AG09309 (cell line): ENCODE measurements at places on chromosomes 5 and 9.

DNA sequence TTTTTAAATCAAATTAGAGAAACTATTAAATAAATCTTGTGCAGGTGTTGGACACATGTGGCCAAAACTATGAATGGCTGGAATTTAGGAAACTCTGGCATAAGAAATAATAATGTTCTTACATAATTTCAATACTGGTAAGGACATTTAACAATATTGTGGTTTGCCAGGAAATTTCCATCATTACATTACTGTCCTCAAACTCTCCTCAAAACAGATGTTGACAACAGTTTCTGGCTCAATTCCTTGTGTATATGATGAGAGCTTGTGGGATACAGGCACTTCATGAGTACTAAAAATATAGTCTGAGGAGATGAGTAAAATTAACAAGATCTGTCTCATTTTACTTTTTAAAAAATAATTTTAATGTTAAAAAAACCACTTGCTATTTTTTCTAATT lies 27.9 kb downstream of the MCTP1 start:
- no peak for DNase-seq

DNA sequence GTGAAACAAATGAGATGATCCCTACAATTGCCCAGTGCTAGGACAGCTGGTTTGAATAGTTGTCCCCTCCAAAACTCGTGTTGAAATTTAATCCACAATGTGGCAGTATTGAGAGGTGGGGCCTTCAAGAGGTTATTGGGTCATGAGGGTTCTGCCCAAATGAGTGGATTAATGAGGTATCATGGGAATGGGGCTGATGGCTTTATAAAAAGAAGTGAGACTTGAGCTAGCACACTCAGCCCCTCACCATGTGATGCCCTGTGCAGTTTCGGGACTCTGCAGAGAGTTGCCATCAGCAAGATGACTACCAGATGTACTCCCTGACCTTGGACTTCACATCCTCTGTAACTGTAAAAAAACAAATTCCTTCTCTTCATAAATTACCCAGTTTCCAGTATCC lies 33.1 kb downstream of the RANBP6 start:
- DNase-seq, result no peak

GRCh38 chr9:15300218-15300617 lies 6.8 kb downstream of the TTC39B start:
- DNase-seq, result no peak

- no peak for DNase-seq
Measured at GRCh38 chr9:114425126-114425525, 37.3 kb upstream of the AKNA start.

DNA sequence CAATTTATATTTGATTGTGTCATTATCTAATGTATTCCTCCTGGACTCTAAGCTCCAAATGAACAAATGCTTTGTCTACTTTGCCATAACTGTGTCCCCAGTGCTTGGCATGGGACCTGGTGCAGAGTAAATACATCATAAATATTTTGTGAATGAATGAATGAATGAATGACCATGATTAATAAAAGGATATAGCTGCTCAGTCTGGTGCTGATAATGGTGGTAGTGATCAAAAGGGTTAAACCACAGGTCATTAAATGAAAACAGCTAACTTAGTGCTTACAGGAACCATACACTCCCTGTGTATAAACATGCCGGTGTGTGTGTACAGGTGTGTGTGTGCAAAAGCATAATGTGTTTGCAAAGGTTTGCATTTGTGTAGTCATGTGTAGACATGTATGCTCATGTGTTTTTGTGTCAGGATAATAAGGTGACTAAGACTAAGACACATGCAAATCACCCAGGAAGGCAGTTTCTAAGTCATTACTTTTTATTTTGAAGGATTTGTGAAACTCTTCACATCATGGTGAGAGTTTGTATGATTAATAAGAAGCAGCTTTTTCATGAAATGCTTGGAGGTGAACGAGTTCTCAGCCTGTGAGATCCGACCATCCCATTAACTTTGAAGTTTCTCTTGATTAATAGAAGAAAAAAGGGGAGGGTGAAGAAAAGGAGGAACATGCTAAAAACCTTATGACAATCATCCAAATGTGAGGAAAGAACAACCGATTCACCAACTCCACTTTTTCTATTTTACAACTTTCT lies 24.6 kb downstream of the SPARC start:
- no peak for DNase-seq

- no peak for DNase-seq
Measured at GRCh38 chr5:151572657-151573368, 18.3 kb downstream of the FAT2 start.

DNA sequence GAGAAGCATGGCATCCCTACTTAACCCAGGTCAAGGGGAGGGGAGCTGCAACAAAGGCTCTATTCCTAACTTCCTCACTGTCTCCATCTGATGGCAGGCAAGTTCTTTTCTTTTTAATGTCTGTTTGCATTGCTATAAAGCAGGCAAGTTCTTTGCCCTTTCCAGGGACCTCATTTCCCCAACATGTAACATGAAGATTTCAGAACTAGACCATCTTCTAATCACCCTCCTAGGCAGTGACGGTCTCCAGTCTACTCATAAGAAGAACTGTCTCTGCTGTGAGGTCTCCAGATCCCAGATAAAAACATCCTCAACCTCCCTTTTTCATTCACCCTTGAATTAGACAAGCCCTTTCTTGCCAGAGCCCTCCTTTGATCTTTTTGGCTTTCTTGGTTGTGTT lies 42.1 kb downstream of the PPP1R2B start:
- DNase-seq, result no peak

GRCh38 chr5:147902609-147903115 lies 3.7 kb downstream of the C5orf46 start:
- no peak for DNase-seq

DNA sequence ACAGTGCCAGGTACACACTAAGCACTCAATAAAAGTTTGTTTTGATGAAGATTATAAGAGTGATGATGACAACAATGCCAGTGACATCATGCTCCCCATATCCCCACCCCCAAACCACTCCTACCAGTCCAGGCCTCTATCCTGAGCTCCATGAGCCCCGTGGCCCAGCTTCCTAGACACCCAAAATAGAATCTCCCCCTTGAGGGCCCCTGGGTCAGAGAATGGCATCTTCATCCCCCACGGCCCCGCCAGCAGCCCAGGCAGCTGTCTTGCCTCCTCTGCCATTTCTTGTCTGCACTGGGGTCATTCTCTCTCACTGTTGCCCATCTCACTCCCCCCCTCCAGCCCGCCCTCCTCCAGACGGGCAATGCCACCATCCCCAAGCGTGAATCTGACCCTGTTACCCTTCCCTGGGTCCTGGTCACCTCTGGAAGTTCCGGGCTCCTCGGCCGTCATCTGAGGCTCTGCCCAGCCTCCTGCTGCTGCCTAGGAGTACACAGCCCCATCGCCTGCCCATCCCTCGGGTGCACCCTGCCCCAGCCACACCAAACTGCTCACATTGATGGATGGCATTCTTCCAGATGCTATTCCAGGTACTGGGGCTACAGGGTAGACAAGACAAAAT lies 76.8 kb upstream of the LMX1B start:
- DNase-seq, result no peak

GRCh38 chr5:99243111-99243510 lies 314.3 kb upstream of the CHD1 start:
- no peak for DNase-seq

- DNase-seq, result no peak
Measured at GRCh38 chr9:137199411-137200121, 975 bp downstream of the TPRN start.

DNA sequence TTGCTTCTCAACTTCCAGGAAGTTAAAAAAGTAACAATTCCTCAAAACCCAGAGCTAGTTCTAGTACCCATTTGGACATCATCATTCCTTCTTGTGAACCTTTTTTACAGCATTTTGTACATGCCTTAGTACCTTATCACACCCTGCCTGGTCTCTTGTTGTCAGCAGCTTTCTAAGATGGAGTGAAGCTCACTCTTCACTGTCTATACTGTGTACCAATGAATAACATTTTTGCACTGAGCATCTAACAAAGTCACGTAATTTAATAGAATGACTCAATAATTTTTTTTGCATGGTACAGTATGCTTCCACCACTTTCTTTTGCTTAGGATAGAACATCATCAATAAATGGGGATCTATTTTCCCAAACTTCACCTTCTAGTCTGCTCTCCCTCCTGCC lies 29.8 kb downstream of the ALDH1A1 start:
- no peak for DNase-seq

GRCh38 chr9:1005043-1005667 lies 28.7 kb downstream of the DMRT3 start:
- DNase-seq, result peak; percentile 28

DNA sequence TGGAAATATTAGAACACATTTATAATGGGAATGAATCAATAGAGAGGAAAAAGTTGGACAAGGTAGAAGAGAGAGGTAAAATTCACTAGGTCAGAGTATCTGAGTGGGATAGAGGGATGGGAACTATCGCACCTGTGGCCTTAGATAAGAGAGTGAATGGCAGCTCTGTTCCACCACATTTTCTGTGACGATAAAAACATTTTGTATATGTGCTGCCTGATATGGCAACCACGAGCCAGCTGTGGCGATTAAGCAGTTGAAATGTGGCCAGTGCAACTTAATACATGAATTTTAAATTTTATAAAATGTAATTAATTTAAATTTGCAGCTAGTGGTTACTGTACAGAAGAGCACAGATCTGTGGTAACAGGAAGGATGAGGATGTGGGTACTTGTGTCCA lies 46.7 kb downstream of the ZNF354A start:
- no peak for DNase-seq

DNA sequence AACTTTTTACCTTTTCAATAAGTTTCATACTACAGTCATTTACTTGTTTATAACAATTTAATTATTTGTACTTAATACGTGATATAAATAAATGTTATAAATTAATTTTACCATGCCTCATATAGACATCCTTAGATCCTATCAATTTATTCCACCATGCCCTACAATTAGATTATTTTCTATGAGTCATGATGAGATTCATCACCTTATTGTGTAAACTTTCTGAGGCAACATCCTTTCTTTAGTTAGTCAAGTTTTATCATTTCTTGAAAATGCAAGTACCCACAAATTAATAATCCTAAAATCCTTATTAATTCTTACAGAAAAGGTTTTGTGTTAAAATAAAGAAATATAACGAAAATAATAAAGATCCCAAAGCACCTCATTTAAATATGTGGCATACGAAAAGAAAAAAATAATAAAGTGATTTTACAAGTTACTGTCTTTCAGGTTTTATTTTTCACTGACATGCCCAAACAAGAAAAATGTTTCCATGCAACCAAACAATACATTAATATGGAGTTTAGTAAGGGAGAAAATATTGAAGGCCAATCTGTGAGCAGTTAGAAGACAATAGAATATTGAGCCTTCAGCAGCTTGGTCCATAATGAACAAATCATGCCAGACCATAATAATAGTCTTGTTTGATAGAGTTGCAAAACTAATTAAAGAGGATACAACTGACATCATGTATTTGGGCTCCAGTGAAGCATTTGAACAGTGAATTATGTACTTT lies 188.7 kb upstream of the MRPS30 start:
- DNase-seq, result no peak

DNA sequence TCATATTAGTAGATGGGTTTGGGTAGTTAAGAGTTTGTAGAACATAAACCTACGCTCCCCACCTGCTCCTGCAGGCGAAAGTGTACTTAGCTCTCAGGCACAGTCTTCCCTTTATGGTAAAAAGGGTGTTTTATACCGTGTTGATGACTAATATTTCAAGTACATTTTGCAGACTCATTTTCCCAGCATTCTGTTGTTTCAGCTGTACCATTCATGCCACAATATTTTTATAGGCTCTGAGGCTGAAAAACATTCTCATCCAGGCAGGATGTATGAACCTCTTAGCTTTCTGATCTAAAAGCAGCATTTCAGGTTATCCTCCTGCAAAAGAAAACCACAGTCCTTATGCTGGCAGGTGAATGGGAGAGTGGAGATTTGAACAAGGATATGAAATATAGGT lies 231.4 kb downstream of the NR2F1-AS1 start:
- DNase-seq, result peak; percentile 52

- DNase-seq, result no peak
Measured at GRCh38 chr5:522116-522515, 2.1 kb downstream of the SLC9A3 start.

DNA sequence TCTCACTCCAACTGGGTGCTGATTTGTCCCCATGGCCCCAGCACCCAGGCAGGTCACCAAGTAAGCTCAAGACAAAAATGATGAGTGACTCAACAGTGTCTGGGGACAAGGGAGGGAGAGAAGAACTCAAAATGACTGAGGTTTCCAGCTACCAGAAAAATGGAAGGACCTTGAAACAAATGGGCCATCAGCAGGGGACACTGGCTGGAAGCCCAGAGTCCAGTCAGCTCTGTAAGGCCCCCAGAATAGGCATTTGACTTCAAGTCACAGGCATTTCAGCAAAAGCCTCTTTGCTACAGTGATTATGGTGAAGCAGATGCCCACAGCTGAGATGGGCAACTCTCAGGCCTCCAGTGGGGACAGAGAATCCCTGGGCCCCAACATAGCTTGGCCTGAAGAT lies 139.0 kb upstream of the GABRP start:
- DNase-seq, result no peak

DNA sequence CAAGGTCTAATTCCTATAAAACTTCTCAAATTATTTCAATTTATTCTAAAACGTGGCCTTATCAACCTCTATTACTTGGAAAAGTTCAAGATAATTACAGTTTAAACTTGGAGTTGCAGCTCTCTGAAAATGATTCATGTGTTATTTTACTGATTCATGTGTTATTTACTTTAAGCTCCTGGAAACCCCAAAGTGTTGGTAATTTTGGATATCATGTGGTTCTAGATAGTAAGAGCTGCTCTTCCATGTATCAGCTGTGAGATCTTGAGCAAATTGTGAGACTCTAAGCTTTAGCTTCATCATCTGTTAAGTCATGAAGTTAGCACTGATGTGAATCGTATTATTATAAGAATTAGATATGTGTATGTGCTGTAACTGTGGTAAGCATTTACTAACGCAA lies 749.2 kb downstream of the TLE4 start:
- DNase-seq, result peak; percentile 5

GRCh38 chr9:8736805-8737204 lies 937.2 kb upstream of the DMAC1 start:
- DNase-seq, result no peak

- no peak for DNase-seq
Measured at GRCh38 chr5:168648576-168648975, 69.4 kb upstream of the PANK3 start.

DNA sequence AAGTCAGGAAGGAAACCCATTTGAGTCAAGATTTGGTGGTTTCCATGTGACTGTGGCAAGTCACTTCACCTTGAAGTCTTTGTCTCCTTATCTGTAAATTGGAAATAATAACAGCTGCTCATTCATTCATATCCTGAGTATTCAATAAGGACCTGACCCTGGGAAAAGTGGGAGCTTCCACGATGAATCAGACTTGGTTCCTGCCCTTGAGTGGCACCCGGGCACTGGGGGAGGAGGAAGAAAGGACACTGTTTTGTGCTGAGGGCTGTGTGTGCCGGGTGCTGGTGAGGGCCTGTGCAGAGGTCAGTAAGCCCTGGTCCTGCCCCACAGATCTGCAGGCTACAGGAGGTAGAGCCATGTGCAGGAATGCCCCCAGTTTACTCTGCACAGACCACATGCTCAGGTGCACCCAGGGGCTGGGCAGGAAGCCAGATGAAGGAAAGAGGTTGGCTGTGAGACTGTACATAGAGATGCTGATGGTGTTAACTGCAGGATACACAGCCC lies 6.8 kb downstream of the NDST1 start:
- DNase-seq, result no peak

- DNase-seq, result peak; percentile 74
Measured at GRCh38 chr9:110835404-110835803, 166.8 kb downstream of the MUSK start.

- no peak for DNase-seq
Measured at GRCh38 chr5:61625681-61626621, 293.9 kb downstream of the ZSWIM6 start.

GRCh38 chr5:41815261-41815660 lies 55.0 kb downstream of the OXCT1 start:
- DNase-seq, result no peak
